ENCODE measurements at places on chromosomes 7 and 10.

- DNase-seq: no peak
Measured at GRCh38 chr7:29443552-29443951, 120.1 kb upstream of the PRR15 start.

DNA sequence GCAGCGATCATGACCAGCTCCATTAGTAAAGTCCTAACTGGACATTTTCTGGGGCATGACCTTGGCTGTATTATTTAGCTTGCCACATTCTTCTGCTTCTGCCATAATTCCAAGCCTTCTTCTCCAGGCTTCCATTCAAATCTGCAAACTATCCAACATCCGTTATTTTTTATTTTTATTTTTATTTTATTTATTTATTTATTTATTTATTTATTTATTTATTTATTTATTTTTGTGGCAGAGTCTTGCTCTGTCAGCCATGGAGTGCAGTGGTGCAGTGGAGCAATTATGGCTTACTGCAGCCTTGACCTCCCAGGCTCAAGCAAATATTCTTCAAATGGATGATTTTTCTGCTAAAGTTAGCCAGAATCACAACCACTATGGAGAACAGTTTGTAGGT lies 187.2 kb upstream of the CDK1 start:
- no peak for DNase-seq

DNA sequence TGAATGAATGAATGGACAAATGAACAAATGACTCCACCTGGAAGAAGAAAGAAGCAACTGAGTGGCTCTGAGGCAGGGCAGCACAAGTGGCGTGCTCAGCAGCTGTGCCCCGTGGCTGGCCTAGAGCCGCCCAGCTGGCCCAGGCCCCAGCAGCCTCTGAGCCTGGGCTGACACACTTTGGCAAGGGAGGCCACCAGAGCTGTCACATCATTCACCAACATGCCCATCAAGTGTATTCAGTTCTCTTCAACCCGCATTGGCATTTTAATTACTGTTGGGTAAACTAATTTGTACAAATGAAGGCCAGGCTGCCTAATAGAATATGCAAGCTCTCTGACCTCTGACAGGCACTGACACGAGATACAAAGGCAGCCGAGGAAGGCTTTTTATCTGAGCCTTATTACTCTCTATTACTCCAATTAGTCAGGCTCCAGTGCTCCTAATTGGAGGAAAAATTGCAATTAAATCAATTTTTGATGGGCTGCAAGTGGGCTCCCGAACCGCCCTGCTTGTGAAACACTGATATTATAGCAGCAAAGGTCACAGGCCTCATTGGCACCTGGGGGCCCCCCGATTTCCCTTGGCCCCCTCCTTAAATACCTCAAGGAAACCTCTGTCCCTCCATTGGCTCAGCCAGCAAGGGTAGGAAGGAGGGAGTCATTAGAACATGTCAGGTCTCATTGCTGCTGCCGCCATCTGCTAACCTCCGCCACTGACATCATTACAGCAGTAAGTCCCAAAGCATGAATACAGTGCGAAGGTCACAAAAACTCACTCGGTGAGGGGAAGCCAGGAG lies 41.9 kb downstream of the DPCD start:
- peak; percentile 50 for DNase-seq

- no peak for DNase-seq
Measured at GRCh38 chr10:110863361-110863760, 8.4 kb upstream of the PDCD4 start.

DNA sequence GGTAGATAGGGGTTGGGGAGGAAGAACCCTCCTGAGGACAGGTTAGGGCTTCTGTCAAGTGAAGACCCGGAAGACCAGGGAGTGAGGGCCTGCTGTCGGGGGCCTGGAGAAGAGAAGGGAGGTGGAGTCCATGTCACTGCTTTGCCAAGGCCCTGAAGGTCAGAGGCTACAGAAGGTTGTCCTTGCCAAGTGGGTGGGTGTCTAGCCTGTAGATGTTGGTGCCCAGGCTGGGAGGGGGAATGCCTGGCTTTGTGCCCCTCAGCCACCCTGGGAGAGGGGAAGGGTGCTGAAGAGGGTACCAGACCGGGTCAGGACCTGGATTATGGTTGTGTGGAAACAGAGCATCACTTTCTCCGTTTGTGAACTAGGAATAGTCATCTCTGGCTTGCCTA lies 67.2 kb upstream of the AQP1 start:
- DNase-seq: no peak

DNA sequence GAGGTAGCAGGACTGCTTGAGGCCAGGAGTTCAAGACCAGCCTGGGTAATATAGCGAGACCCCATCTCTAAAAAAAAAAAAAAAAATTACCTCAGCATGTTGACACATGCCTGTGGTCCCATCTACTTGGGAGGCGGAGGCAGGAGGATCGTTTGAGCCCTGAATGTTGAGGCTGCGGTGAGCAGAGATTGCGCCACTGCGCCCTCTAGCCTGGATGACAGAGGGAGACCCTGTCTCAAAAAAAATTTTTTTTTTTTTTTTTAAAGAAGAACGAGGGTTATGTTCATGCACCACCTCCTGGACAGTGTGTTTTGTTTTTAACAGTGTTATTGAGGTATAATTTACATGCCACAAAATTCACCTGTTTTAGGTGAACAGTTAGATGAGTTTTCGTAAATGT lies 51.1 kb upstream of the SEPHS1 start:
- no peak for DNase-seq

DNA sequence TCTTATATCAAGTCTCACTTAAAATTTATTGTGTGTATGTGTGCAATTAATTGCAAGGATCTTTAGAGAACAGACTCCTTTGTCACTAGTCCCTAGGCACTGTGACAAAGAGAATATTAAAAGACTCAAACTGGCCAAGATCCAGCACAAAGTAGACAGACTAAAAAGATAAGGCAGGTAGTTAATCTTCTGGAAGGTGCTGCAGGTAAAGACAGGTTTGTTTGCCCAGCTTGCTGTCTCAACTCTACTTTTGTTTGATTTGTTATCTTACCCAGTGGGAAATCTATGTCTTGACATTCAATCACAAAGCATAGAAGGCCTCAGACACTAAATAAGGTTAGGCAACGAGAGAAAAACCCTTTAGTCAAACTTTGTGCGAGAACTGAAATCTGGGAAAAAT lies 807.9 kb upstream of the LRRN3 start:
- no peak for DNase-seq

- no peak for DNase-seq
Measured at GRCh38 chr10:95350830-95351228, 60.0 kb upstream of the PDLIM1 start.

GRCh38 chr7:69105092-69105491 lies 493.2 kb upstream of the AUTS2 start:
- no peak for DNase-seq

DNA sequence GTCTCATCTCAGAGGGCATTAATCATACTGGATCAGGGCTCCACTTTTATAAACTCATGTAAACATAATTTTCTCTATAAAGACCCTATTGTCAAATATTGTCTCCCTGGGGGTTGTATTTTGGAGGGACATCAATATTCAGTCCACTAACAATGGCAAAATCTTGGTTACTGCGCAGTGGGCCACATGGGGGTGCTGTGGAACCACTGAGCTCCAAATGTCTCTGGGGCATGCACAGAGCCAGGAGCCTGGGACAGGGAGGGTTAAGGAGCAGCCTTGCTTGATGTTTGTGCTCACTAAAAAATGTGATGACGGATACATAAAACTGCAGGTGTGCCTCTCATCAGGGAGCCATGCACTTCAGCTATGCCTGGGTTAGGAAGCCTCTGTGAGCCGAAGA lies 62.1 kb upstream of the PRSS58 start:
- no peak for DNase-seq

GRCh38 chr7:82443547-82444219 lies at the start of gene CACNA2D1:
Gene CACNA2D1, minus strand, starts transcription at chr7:82443777.
- DNase-seq: peak; percentile 89

- DNase-seq: no peak
Measured at GRCh38 chr10:43141421-43141820, 3.2 kb downstream of the CSGALNACT2 start.

GRCh38 chr7:75881436-75882095 lies 2.7 kb downstream of the RHBDD2 start:
- no peak for DNase-seq

DNA sequence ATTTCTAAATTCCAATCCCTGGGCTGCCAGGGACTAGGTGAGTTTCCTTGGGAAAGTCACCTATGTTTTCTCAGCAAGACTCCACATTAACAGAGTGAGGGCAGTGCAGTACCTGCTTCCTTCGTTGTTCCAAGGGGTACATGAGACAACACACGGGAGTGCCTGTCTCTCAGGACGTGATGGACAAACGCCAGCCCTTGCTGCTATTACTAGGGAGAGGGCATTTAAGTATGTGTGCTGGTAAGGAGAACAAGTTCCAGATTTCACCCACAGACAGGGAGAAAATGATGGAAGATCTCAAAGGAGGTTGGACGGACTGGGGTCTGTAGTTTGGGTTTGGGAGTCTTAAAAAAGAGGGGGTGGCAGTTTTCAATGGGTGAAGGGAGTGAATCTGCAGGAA lies 195.7 kb downstream of the HERPUD2 start:
- no peak for DNase-seq

DNA sequence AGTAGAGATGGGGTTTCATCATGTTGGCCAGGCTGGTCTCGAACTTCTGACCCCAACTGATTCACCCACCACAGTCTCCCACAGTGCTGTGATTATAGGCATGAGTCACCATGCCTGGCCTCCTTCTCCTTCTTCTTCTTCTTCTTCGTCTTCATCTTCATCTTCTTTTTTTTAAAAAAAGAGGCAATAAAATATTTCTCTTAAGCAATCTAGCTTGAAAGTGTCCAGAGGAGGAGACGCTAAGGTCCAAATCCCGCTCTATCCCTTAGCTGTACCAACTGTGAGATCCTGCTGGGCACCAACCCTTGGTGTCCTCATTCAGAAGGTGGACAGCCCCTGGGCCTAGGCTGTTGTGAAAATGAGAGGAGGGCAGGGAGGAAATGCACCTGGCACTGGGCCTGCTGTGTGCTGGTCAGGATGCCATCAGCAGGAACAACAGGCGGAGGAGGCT lies 13.9 kb upstream of the PSAP start:
- DNase-seq: no peak

DNA sequence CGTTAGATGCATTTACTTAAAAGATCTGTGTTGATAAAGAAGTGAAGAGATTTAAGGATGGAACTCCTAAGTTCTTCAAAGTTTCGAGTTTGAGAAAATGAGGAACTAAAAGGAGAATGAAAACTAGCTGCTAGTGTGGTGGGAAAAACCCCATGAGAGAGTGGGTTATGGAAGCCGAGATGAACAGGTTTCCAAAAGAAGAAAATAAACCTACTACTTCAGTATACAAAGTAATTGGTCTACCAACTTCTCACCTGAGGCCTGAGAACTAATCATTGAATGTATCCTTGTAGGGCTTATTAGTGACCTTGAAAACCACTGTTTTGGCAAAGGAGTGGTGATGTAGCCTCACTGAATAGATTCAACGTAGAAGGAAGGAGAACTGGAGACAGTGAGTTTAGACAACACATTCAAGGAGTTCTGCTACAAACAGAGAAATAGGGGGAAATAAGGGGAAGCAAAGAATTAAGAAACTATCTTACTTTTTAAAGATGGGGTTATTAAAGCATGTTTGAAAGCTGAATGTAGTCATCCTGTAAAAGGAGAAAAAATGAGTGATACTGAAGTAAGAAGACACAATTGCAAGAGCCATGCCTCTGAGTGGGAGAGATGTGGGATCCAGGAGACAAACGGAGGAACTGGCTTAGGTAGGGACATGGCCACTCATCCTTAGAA lies 50.8 kb downstream of the CH25H start:
- no peak for DNase-seq

DNA sequence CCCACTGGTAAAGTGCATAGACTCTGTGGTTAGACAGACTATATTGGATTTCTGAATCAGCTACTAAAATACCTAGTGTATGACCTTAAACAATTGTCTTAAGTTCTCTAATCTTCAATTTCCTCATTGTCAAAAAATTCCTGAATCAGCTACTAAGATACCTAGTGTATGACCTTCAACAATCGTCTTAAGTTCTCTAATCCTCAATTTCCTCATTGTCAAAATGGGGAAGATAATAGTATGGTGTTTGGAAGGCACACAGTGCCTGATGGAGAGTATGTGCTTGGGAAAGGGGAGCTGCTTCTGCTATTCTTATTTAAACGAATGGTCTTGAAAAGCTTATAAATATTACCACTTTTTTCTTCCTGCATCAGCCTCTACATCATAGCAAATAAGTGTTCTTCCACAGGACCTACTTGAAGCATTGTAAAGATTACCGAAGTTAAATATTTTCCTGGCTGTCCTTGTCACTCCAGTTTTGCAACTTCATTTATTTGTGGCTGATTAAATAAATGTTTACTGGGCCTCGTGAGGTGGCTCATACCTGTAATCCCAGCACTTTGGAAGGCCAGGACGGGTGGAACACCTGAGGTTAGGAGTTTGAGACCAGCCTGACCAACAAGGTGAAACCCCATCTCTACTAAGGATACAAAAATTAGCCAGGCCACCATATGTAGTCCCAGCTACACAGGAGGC lies 64.4 kb upstream of the ITGA8 start:
- DNase-seq: no peak

DNA sequence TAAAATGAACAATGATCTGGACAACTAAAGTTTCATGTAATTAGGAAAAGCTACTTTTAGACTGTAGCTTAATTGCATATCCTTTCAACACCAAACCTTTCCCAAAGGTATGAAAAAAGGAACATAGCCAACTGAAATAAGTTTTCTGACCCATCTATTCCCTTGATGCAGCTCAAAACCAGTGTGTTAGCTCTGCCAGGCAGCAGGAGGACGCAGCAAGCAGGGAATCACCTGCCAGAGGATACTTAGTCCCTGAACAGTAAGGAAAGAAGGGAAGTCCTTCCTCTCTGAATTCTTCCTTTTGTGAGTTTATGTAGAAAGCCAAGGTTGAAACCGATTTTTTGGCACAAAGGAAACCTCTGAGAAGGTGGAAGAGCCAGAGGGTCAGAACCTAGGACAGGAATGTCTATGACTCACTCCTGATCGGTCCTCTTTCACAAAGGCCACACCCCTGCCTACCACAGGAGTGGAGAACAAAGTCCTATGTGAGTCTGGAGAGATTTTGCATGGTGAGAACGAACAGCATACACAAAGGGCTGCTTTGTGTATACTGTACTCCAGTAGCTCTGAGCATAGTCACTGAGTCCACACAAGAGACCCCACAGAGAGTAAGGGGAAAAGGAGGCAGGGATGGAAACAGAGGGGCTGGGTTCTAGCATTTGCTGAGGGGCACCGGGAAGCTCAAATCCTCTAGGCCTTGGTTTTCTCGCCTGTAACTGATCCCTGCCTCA lies 68.8 kb upstream of the GSDME start:
- DNase-seq: no peak

DNA sequence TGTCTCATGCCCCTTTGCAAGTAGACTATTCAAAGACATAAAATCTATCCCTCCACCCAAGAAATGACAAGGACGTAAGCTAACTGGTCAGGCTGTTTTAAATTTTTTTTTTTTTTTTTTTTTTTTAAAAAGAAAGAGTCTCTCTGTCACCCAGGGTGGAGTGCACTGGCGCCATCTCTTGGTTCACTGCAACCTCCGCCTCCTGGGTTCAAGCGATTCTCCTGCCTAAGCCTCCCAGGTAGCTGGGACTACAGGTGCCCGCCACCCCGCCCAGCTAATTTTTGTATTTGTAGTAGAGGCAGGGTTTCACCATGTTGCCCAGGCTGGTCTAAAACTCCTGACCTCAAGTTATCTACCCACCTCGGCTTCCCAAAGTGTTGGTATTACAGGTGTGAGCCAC lies 11.2 kb downstream of the TRA2A start:
- DNase-seq: no peak

- DNase-seq: no peak
Measured at GRCh38 chr10:132347211-132347930, 15.4 kb downstream of the LRRC27 start.

GRCh38 chr10:14611968-14612693 lies 162.6 kb downstream of the FAM107B start:
- no peak for DNase-seq

- no peak for DNase-seq
Measured at GRCh38 chr7:22255342-22255741, 101.6 kb downstream of the RAPGEF5 start.

Data from putamen (tissue), 1 donor.